ENCODE measurements at places on chromosomes 11 and 22.

- no peak for DNase-seq
Observed at GRCh38 chr11:3166268-3167142, 1.4 kb upstream of the OSBPL5 start.

DNA sequence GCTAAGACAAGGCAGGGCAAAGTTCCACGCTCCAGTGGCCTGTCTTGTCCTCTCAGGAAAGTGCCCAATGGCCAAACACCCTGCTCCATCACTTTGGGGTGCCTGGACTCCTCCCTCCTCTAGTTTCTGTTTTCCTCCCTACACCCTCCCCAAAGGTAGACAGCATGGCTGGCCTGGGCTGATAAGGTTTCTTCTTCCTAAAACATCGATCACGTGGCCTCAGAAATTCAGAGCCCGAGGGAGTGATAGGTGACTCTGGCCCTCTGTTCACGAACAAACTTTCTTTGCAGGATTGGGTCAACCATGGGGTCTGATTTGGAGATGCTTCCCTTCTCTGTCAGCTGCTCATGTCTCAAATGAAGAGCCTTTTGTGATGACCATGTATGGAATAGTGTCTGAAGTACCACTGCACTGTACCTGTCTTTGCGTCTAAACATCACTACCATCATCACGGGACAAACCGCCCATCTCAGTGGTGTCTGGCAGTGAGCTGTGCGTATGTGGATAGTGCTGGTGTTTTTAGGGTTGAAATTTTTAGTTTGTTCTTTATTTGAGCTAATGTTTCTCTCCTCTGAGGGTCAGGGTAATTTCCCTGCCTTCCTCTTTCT is 6.1 kb downstream of the MICAL2 start:
- no peak for DNase-seq

DNA sequence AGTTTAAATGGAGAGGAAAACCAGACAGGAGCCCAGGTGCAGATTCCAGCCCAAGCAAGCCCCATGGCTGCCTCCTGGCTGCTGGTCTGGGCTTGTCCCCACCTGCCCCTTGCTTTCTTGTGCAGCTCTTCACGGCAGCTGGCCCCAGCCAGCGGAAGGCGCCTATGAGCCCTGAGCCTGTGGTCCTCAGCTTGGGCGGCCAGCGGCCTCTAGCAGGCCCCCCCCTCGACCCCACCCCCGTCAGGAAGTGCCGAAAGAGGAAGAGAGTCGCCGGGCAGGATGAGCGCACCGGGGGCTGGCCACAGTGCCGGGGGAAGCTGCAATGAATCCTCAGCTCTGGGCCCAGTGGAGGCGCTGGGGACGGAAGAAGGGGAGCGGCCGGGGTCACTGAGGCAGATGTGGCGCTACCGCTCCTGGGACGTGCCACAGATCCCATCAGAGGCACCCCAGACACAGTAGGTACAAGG is 2.1 kb upstream of the DGKZ start:
- no peak for DNase-seq

GRCh38 chr11:45736424-45736823 is 68.5 kb upstream of the SLC35C1 start:
- DNase-seq, result no peak

- DNase-seq, result no peak
Observed at GRCh38 chr22:44947049-44947448, 62.8 kb downstream of the PHF21B start.

DNA sequence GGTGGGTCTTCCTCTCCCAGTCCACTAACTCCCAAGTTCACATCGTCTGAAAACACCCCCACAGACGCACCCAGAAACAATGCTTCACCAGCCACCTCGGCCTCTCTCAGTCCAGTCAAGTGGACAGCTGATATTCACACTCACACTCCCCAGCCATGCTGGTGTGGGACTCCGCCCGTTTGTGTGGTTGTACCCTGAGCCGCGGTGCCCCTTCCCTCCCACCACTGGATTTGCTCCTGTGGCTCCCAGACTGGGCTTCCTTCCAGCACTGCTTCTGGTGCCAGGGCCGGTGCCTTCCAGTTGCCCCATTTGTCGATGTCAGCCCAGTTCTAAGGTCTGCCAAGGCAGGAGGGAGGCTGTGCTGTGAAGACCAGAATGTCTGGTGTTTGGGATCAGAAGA is 37.9 kb upstream of the PLET1 start:
- no peak for DNase-seq

GRCh38 chr11:76624500-76625379 is 45.8 kb downstream of the LRRC32 start:
- no peak for DNase-seq

- DNase-seq, result no peak
Observed at GRCh38 chr11:12657336-12657735, 16.9 kb upstream of the TEAD1 start.

DNA sequence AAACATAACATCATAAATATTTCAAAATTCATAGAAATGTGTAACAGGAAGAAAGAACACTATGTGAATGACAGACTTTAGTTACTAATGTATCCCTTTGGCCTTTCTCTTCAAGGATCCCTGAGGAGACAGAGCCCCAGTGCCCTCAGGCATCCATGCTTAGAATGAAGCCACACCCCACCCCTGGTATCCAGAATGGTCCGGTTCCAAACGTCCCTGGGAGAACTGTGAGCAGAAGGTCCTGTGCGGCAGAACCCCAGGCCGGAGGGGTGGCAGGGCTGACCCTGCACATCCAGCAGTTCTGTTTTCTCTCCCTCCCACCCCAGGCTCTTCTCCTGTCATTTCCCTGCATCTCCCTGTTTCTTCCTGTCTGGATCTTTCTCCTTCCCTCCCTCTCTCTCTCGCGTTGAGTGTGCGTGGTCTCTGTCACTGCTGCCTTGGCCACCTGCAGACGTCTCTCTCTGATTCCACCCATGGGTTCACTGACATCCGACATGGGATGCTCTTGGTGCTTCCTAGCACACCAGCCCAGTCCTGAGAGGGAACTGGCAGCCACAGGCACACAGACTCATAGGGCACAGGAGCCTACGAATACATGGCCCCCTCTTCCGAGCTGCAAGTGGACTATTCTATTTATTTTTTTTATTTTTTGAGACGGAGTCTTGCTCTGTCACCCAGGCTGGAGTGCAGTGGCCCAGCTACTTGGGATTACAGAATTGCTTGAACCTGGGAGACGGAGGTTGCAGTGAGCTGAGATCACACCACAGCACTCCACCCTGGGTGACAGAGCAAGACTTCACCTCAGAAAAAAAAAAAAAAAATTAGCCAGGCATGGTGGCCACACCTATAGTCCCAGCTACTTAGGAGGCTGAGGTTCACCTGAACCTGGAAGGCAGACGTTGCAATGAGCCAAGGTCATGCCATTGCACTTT is 5.7 kb downstream of the RFPL1 start:
- DNase-seq, result no peak

GRCh38 chr22:46312056-46312455 is 15.4 kb downstream of the GTSE1 start:
- DNase-seq, result no peak

DNA sequence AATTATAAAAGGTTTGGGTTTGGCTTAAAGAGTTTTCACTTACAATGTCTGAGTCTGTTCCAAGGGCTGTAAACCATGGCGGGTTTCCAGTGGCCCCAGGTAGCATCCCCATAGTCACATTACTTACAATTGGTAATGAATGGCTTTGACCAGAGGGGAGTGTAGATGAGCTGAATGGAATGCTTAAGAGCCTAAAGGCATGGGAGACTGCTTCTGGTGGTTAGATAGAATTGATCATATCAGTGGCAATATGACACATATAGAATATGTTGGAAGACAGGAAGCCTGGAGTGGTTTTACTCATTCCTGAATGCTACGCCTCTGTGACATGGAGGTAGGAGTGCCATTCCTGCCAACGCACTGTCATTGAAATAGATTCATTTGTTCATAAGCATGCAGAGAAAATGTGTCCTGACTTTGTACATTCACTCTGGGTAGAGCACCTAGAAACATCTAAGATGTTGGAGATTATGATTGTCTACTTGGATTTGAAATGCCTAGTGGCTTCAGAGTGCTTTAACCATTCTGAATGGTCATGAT is 183.3 kb downstream of the BLID start:
- DNase-seq, result no peak

DNA sequence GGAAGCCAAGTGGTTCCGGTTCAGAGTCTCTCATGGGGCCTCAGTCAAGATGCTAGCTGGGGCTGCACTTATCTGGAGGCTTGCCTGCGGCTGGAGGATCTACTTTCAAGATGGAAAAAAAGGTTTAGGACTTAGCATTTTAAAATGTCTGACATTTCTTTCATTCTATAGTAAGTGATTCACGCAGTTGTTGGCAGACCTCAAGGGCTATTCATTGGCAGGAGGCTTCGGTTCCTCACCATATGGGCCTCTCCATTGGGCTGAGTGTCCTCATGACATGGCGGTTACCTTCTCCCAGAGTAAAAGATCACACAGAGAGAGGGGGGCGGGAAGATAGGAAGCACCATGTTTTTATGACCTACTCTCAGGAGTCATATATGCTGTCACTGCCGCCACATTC is 298.0 kb upstream of the PLET1 start:
- no peak for DNase-seq

GRCh38 chr11:27370374-27370773 is 7.4 kb upstream of the CCDC34 start:
- no peak for DNase-seq

GRCh38 chr11:34426766-34427185 is 12.0 kb upstream of the CAT start:
- DNase-seq, result no peak

- DNase-seq, result no peak
Observed at GRCh38 chr22:42025421-42025820, 26.8 kb downstream of the WBP2NL start.

GRCh38 chr22:50085211-50085972 is at the start of gene MLC1:
MLC1 (minus strand) TSS chr22:50085426; CDS start chr22:50084902, 524 bp downstream.
- no peak for DNase-seq

- no peak for DNase-seq
Observed at GRCh38 chr11:702462-703461, 3.3 kb upstream of the EPS8L2 start.

GRCh38 chr11:11206484-11206883 is 146.6 kb downstream of the CSNK2A3 start:
- no peak for DNase-seq

DNA sequence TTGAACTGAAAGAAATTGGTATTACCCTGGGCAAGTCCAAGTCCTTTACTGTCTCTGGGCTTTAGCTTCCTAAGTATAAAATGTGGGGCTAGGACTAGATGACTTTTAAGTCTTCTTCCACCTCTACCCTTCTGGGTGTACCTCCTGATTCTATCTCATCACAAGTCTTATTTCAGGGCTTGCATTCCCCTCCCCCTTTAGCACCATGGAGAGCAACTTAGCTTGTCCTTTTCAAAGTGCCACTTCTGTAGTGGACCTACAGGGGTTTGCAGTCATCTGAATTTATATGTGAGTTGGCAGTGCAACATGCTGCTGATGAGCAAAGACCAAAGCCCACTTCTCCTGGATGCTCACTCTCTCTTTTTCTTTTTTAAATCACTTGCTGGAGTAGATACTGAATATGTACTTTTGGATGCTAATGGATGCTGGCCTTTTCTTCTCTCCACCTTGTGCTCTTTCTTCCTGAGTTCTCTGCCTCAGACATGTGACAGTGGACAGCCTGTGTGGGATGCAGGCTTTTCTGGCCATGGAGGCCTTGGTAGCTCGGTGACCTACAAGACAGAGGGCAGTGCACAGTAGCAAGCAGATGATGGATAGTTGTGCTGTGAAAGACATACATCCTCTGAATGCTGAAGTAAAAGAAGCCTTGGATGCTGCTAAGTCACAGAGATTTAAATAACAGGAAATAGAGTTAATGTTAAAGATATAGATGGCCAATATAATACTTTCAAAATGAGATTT is 185.0 kb downstream of the NELL1 start:
- DNase-seq, result no peak

DNA sequence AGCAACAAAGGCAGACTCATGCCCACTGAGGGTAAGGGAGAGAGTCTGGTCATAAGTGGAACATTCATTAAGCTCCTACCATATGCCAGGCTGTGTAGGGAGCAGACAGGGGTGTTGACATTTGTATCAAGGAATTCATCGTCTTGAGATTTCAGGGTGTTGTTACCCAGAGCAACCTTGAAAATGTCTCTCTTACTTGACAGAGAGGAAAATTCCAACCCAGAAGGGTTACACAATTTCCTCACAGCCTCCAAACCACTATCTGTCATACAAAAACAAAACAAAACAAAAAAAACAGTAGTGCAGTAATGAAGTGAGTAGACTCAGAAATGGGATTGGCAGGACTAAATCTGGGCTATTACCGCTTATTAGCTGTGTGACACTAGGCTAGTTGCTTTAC is 113.2 kb downstream of the MIAT start:
- no peak for DNase-seq

- DNase-seq, result no peak
Observed at GRCh38 chr22:37017356-37017755, 1.9 kb downstream of the TST start.

- no peak for DNase-seq
Observed at GRCh38 chr11:115707180-115707905, 203.1 kb upstream of the CADM1 start.

DNA sequence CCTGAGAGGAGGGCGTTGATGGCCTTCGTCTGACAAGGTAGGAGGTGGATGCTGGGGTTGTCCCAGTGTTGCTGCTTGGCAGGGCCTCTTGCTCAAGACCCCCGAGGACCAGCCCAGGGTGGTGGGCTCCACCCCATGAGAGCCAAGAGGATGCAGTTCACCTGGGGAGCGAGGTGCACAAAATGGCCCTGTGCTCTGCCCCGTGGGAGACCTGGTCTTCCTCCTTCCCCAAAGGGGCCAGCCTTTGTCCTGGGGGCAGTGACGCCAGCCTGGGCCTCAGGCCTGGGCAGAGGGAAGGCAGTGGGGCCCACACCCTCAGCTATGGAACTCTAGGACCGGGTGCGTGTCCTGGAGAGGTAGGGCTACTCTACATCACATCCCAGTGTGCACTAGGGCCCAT is 1233.3 kb downstream of the TBC1D22A start:
- no peak for DNase-seq

DNA sequence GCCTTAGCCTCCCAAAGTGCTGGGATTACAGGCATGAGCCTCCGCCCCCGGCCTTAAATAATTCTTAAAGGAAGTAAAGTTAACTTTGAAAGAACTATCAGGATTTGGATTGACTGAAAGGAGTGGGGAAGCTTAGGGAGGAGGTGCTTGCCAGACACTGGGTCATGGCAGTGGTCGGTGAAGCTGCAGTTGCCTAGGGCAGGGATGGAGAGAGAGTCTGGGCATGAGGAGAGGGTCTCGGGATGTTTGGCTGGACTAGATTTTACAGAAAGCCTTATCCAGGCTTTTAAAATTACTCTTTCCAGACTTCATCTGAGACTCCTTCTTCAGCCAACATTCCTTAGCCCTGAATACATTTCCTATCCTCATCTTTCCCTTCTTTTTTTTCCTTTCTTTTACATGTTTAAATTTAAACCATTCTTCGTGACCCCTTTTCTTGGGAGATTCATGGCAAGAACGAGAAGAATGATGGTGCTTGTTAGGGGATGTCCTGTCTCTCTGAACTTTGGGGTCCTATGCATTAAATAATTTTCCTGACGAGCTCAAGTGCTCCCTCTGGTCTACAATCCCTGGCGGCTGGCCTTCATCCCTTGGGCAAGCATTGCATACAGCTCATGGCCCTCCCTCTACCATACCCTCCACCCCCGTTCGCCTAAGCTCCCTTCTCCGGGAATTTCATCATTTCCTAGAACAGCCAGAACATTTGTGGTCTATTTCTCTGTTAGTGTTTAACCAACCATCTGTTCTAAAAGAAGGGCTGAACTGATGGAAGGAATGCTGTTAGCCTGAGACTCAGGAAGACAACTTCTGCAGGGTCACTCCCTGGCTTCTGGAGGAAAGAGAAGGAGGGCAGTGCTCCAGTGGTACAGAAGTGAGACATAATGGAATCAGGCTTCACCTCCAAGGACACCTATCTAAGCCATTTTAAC is at the start of gene NNMT:
TSS of gene NNMT (plus strand) at position 724 of the 929 bp plus-strand sequence. CDS start at position 882, 158 bp downstream.
- no peak for DNase-seq

Measured in activated CD4-positive, CD25-positive, alpha-beta regulatory T cell treated with anti-CD3 and anti-CD28 coated beads, Interleukin-2, amount 50 U/mL, for 72 hours (primary cell).